Fibroblast of the conjunctiva (primary cell): ENCODE measurements at places on chromosomes 7 and 10.

- no peak for DNase-seq
These were observed 137.2 kb downstream of the LRMDA start for GRCh38 chr10:75568450-75569130.

- DNase-seq, result no peak
These were observed 30.0 kb downstream of the TECTB start for GRCh38 chr10:112313234-112313633.

- no peak for DNase-seq
These were observed 382.4 kb downstream of the SORCS3 start for GRCh38 chr10:105023211-105024111.

- DNase-seq, result no peak
These were observed 1.5 kb upstream of the OAT start for GRCh38 chr10:124420254-124420653.

DNA sequence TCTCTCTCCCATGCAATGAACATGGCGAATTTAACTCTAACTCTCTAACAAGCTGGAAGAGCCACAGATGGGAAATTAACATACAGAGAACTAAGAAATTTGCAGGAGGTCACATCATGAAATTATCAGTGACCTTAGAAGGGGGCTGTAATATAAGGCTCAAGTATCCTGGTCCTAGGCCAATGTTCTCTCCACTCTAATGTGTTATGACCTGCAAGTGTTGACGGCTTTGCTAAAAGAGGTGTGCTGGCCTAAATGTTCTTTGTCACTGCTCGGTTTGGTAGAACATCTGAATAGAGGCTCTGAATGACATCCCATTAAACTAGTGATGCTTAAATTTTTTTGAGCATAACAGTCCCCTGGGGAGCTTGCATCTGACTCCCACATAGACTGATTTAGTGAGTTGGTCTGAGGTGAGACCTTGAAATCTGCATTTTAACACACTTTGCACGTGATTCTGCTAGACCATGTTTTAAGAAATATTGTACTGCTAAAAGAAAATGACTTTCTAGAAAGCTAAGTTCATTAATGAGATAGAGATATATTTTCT lies 129.3 kb downstream of the GFRA1 start:
- no peak for DNase-seq

GRCh38 chr10:25175527-25176420 lies 973 bp downstream of the GPR158 start:
- no peak for DNase-seq

GRCh38 chr7:68699090-68699711 lies 899.1 kb upstream of the AUTS2 start:
- DNase-seq, result no peak

GRCh38 chr10:105146436-105146835 lies 505.3 kb downstream of the SORCS3 start:
- no peak for DNase-seq

- DNase-seq, result no peak
These were observed 655.6 kb downstream of the LRMDA start for GRCh38 chr10:76086761-76087639.

- no peak for DNase-seq
These were observed 12.7 kb downstream of the MYO1G start for GRCh38 chr7:44965937-44966730.

GRCh38 chr10:59138052-59138451 lies 38.4 kb upstream of the PHYHIPL start:
- no peak for DNase-seq

DNA sequence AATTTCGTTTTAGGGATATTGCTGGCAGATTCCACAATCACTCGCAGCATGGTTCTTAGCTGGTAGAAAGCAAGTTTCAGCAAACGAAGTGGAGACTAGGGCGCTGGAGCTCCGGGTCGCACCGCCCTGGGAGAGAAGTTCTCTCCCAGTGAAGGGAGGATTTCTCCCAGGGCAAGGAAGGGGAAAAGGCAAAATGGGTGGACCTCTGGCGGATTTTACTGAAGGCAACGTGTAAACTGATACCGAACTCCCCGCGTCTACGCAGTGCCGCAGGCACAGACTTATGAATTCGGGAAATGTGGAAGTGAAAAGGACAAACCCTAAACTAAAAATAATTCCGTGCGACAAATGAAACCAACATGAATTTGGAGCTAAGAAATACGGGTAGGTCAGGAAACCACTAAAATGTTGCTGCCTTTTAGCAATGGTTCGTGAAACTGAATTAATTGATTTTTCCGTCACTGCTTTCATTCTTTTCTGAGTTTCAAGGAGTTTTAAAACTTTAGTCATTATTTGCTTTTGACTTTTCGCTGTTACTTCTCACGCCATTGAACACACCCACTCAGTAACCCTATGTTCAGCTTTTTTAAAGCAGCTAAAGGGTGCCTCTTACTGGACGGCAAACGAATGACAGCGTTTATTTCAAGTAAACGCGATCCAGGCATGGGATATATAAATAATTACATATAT lies at the start of gene MYOF:
Gene MYOF, minus strand, starts transcription at position 190 of the 690 bp plus-strand sequence. Its CDS starts 140 bp downstream, at position 50.
- peak; percentile 86 for DNase-seq

- no peak for DNase-seq
These were observed 5.1 kb downstream of the PRLHR start for GRCh38 chr10:118590334-118590733.

- DNase-seq, result no peak
These were observed 91.8 kb downstream of the PRKAG2 start for GRCh38 chr7:151784853-151785680.

DNA sequence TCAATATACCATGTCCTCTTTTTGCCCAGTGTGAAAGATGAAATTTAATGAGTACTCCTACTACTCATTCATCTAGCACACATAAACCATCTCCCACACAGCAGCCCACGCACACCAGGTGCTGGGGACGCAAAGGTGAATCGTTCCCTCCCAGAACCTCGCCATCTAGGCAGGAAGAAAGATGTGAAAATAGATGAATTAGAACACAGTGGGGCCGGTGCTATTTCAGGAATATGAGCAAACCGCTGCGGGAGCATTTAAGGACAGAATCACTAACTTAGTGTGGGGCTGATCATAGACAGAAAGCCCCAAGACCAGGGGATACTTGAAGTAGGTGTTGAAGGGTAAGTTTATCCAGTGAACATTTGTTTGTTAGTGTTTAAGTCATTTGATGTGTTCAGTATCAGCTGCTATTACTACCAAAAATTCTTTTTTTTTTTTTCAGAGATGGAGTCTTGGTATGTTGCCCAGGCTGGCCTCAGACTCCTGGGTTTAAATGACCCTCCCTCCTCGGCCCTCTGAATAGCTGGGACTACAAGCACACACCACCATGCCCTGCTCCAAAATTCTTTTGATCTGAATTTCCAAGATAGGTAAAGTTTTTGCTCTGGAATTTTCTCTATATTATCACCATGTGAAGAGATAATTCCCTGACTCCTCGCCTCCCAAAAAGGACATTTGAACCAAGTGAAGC lies 48.8 kb downstream of the CPXM2 start:
- no peak for DNase-seq

DNA sequence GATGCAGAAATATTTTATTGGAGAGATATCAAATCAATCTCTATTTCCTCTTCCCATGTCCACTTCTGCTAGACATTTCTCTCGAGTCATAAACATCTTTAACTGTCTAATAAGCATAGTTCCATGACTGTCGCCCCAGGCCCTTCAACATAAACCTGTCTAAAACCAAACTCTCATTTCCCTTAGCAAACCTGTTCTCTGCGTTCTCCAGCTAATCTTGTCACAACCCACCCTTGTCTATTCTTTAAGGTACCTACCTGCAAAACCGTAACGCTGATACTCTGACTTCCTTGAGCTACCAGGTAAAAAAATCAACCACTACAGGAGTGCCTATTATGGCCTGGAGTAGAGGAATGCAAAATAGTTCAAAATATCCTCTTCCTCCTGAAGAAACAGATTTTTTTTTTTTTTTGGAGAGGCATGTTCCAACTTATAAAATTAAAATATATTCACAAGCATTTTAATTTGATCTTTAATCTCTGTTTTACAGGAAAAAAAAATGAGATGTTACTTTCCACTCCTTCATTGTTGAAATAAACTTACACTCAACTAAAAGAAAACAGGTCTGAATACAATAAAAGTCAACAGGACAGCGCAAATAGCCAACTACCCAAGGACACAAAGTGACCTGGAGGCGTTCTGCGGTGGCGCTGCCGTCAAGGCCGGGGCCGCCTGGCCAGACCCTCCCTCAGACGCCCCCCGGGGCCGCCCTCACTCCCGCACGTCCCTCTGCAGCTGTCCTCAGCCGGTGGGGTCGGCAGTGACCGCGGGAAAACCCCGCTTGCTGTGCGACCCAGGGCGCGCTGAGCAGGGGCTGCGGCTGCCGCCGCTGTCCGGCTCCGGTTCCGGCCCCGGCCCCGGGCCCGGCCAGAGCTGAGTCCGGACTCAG lies 765 bp downstream of the SLC25A40 start:
- no peak for DNase-seq

DNA sequence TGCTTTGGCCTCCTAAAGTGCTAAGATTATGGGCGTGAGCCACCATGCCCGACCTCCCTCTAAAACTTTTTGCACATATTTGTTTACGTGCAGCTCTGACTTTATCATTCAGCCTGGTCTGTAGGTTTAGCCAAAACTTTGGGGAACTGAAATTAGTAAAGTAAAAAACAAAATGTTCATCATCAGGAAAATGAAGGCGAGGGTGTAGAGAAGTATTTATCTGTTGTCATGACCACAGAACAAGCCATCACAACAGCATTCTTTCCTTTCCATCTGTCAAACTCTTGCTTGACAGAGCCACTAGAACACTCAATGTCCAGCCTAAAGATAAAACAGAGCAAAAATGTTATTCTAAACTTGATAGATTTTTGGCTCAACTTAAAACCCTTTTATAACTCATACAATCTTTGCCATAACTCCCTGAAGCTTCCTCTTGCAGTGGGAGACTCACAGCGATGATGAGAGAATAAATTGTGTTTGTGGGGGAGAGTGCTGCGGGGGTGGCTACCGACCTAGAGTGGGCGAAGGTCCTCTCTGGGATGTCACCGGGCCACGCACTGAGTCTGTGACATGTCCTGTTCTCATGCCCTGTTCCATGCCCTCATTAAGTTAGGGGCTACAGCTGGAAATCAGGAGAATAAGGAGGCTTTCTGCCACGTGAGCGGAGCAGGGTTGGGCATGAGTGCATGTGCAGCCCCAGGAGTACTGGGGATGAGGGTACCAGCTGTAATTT lies 58.6 kb upstream of the MKRN1 start:
- DNase-seq, result no peak
